Activated CD4-positive, alpha-beta T cell treated with anti-CD3 and anti-CD28 coated beads for 36 hours (primary cell): ENCODE measurements at places on chromosomes 3 and 15. TPM values are rescaled to one million over a fixed set of nuclear protein-coding genes. Genes with fewer than 3 reads are reported as not detected.

The THAP10 gene
- 0.27 TPM for total RNA-seq

The IGF2BP2 gene
- total RNA-seq = 0.54 TPM

The FAM81A gene
- 0.26 TPM for total RNA-seq

The TMEM212 gene
- total RNA-seq = not detected

The CCDC39 gene
- not detected for total RNA-seq

The LCTL gene
- not detected for total RNA-seq

The LRRC57 gene
- 14.8 TPM for total RNA-seq

The FEZF2 gene
- total RNA-seq = not detected

The PLA2G4B gene
- total RNA-seq = 5.0 TPM

The KAT2B gene
- 18.5 TPM for total RNA-seq

The PCLAF gene
- 41.4 TPM for total RNA-seq

The PSMD2 gene
- 207 TPM for total RNA-seq

The QARS1 gene
- 240 TPM for total RNA-seq

The PRICKLE2 gene
- not detected for total RNA-seq

The RARRES1 gene
- not detected for total RNA-seq

The LRIG1 gene
- 19.1 TPM for total RNA-seq

The PYDC2 gene
- total RNA-seq = not detected

The NLGN1 gene
- total RNA-seq = not detected

The SPINK8 gene
- total RNA-seq = not detected
